ENCODE measurements at places on chromosomes 7 and 10.

DNA sequence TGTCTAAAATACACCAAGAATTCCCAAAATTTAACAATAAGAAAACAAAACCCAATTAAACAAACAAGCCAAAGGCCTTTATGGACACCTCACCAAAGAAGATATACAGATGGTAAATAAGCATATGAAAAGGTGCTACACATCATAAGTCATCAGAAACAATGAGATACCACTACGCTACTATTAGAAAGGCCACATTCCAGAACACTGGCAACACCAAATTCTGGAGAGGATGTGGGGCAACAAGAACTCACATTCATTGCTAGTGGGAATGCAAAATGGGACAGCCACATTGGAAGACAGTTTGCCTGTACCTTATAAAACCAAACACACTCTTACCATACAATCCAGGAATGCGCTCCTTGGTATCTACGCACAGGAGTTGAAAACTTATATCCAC lies 291.4 kb downstream of the TNS3 start:
- DNase-seq, result no peak

DNA sequence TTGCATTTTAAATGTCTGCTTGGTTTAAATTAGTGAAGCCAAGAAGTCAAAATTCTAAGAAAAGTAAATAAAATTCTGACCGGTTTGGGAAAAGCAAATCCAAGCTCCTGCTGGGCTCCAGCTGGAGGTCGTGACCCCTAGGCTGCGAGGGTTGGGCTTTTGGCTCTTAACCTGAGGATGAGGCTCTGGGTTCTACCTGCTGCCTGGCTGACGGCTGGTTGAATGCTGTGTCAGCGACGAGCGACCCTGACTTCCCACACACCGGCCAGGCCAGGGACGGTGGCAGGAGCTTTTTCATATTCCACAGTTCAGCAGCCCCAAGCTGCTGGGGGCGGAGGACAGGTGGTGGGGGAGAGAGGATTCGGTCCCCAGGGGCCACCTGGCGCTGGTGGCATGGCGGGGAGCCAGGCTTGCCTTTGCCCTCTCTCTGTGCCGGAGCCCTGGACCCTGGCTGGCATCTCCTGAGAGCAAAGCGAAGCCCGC lies 843 bp upstream of the PLPP4 start:
- DNase-seq, result no peak

- peak; percentile 86 for DNase-seq
Measured at GRCh38 chr10:49592726-49593563, 17.2 kb upstream of the SLC18A3 start.

DNA sequence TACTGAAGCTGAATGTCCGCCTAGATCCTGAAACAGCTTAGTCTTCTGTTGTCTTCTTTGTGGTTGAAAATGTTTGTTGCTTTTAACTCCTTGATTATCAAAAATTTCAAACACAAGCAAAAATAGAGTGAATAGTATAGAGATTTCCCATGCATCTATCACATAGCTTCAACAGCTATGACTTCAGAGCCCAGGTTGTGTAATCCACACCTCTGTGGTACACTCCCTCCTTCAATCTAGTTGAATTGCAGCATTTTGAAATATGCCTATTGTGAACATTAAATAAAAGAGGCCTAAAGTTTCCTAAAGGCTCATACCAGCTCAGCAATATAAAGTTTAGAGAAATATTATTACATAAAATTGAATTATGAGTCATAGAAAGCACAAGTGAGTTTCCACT lies 204.7 kb upstream of the HDAC9 start:
- DNase-seq, result no peak

- DNase-seq, result no peak
Measured at GRCh38 chr10:4647109-4647785, 178.8 kb upstream of the AKR1E2 start.

Measured in osteocyte (in vitro differentiated cells).